ENCODE measurements at places on chromosomes 12 and 14. TPM values are rescaled to one million over a fixed set of nuclear protein-coding genes. Genes with fewer than 3 reads are reported as not detected.

The SLC6A12 gene
- not detected for total RNA-seq

The SAV1 gene
- 53.3 TPM for total RNA-seq

The ITGB7 gene
- total RNA-seq, result 3.5 TPM

The C3AR1 gene
- 0.42 TPM for total RNA-seq

The CIPC gene
- total RNA-seq, result 30.2 TPM

The PLA2G1B gene
- total RNA-seq, result not detected

The ANKS1B gene
- 1.3 TPM for total RNA-seq

The KSR2 gene
- total RNA-seq, result 0.08 TPM

The CCNB1IP1 gene
- 51.2 TPM for total RNA-seq

The WDR20 gene
- 25.3 TPM for total RNA-seq

The CDC42BPB gene
- 78.5 TPM for total RNA-seq

The B4GALNT1 gene
- 3.4 TPM for total RNA-seq

The FBLN5 gene
- 1.1 TPM for total RNA-seq

The SLC6A13 gene
- total RNA-seq, result 0.50 TPM

The DDX54 gene
- 49.3 TPM for total RNA-seq

The FAM181A gene
- total RNA-seq, result 0.17 TPM

The DIO2 gene
- total RNA-seq, result 1.5 TPM

The NGB gene
- not detected for total RNA-seq

The GPR132 gene
- total RNA-seq, result not detected
